ENCODE measurements at places on chromosomes 2 and 18. TPM values are rescaled to one million over a fixed set of nuclear protein-coding genes. Genes with fewer than 3 reads are reported as not detected.

The XIRP2 gene
- 0.18 TPM for total RNA-seq

The FSIP2 gene
- total RNA-seq, result 0.27 TPM

The HOXD11 gene
- total RNA-seq, result not detected

The ANO7 gene
- total RNA-seq, result 1.3 TPM

The RESP18 gene
- total RNA-seq, result not detected

DNA sequence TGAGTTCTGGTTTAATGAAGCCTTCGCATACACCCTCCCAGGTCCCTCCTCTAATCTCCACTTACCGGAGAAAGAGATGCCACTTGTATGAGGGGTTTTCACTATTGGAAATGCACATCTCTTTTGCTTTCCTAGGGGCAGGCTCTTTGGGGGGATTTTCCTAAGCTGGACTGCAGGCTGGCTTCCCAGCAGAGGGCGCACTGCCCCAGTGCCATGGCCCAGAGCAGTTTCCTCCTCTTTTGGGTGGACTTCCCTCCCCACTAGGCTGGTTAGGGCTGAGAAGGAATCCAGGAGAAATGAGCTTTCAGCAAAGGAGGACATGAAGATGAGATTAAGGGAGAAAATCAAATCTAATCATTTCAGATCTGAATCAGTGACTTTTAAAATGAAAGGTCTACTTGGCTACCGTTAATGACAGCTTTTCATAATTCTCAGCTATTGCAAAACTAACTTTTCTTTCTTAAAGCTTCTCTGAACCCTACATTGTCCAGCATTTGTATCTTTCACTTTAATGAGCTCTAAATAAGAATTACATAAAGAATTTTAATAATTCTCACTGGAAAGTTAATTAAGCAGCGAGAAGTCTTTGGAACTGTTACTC lies 784.1 kb upstream of the FANCL start:
- H3K4me1 ChIP-seq, result no peaks in the 10 kb centered on the region
- peak; percentile 52 for DNase-seq
- no peak overlapping the region for H3K4me3 ChIP-seq
- H3K27me3 ChIP-seq, result no peaks in the 10 kb centered on the region

DNA sequence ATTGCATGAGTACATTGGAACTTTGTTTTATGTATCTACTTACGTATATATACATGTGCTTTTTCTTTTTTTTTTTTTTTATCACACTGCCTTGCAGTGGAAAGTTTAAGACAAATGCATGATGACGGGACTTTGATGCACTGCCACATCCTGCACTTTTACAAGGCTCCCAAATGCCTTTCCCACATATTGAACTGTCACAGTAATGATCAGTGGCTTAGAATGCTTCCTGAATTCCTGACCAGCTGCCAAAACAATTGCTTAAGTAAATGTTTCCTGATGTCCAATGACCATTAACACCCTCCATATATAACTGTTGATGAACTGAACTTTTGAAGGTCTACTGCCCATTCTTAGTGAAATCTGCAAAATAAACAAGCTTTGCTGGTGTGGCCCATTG lies 60.2 kb downstream of the LYPD6B start:
- no peaks in the 10 kb centered on the region for H3K36me3 ChIP-seq
- no peaks in the 10 kb centered on the region for H3K4me1 ChIP-seq
- no peak for DNase-seq
- H3K27ac ChIP-seq, result no peak overlapping the region

- no peak overlapping the region for H3K4me3 ChIP-seq
- no peaks in the 10 kb centered on the region for H3K4me1 ChIP-seq
- DNase-seq, result no peak
- H3K36me3 ChIP-seq, result no peaks in the 10 kb centered on the region
- H3K27me3 ChIP-seq, result no peaks in the 10 kb centered on the region
- H3K27ac ChIP-seq, result no peak overlapping the region
Measured at GRCh38 chr2:197576631-197577030, 60.8 kb downstream of the MOB4 start.

DNA sequence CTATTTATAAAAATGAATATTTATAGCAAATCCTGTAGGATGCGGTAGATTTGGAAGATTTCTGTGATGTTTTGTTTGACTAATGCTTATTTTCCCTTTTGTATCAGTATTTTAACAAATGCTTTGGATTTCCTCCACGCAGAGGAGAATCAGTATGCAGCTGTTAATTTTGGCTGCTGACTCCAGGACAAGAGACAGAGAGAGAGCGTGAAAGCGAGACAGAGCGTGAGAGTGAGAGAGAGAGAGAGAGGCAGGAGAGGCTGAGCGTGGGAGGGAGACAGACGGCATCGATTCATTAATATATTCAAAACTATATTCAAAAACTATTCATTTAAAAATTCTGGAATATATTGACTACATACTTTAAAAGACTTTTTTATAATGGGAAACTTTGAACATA lies 62.5 kb downstream of the RRM2 start:
- H3K27ac ChIP-seq, result no peak overlapping the region
- no peaks in the 10 kb centered on the region for H3K4me1 ChIP-seq
- DNase-seq, result no peak
- H3K4me3 ChIP-seq, result no peak overlapping the region
- H3K36me3 ChIP-seq, result no peaks in the 10 kb centered on the region

DNA sequence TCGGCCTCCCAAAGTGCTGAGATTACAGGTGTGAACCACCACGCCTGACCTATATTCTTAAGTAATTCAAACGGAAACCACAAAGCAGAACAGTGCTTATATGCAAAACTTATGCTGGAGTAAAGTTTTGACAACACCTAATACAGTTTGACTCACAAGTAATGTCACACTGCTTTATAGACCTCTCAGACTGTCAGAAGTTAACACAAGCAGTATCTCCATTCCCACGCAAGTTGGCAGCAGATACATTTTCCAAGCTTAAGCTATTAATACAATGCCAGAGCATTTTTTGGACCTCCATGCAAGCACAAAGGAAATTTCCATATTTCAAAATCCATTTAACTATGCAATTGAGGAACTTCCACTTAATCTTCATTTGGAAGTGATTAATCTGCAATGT lies 21.0 kb upstream of the SANBR start:
- no peak overlapping the region for H3K4me3 ChIP-seq
- no peaks in the 10 kb centered on the region for H3K27me3 ChIP-seq
- H3K36me3 ChIP-seq, result peaks cover 26% of the 10 kb centered on the region
- no peak for DNase-seq
- H3K27ac ChIP-seq, result no peak overlapping the region

DNA sequence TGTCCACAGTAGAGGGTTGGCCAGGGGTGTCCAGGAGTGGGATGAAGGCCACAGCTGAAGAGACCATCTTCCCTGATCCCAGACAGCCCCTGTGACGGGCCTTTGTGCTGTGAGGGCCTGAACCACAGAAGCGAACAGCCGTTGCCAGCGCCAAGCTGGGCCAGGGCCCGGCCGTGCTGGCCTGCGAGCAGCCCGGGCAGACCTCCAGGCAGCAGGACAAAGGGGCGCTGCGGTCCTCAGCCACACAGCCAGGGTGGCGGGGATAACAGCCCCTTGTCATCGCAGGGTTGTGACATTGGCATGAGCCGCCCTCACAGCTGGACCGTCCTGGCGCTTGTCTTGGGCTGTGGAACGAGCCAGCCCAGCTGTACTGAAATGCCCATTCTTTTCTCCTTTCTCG lies 161.1 kb downstream of the FAM210A start:
- no peak overlapping the region for H3K4me3 ChIP-seq
- H3K27me3 ChIP-seq, result no peaks in the 10 kb centered on the region
- H3K36me3 ChIP-seq, result no peaks in the 10 kb centered on the region
- H3K4me1 ChIP-seq, result peaks cover 50% of the 10 kb centered on the region

DNA sequence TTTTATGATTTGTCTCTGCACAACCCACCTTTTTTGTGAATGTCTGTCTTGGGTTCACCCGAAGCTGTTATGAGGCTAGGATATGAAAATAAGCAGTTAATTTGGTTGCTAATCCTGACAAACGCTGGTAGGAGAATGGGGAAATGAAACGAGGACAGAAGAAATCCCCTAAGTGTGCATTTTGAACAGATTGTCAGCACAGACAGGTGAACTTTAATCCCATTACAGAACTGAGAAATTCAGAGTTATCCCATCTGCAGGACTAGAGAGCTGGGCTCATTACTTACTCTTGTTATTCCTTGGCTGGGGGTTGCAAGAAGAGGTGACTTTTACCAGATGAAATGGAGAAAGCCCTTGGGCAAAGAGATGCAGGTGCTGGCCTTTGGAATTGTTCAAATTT lies 123.3 kb upstream of the NYAP2 start:
- no peak overlapping the region for H3K27ac ChIP-seq
- no peaks in the 10 kb centered on the region for H3K4me1 ChIP-seq
- H3K36me3 ChIP-seq, result no peaks in the 10 kb centered on the region

- no peaks in the 10 kb centered on the region for H3K27me3 ChIP-seq
- no peaks in the 10 kb centered on the region for H3K36me3 ChIP-seq
- DNase-seq, result no peak
- H3K27ac ChIP-seq, result no peak overlapping the region
- no peaks in the 10 kb centered on the region for H3K4me1 ChIP-seq
Measured at GRCh38 chr2:58341047-58341446, 99.9 kb upstream of the FANCL start.
